ENCODE measurements at places on chromosomes 16 and 17. TPM values are rescaled to one million over a fixed set of nuclear protein-coding genes. Genes with fewer than 3 reads are reported as not detected.

GRCh38 chr16:4087099-4087885 is 28.9 kb downstream of the ADCY9 start:
- peaks cover 34% of the 10 kb centered on the region for H3K27me3 ChIP-seq
- H3K4me1 ChIP-seq, result no peaks in the 10 kb centered on the region
- H3K36me3 ChIP-seq, result no peaks in the 10 kb centered on the region
- H3K4me3 ChIP-seq, result no peak overlapping the region
- no peak for DNase-seq

- no peaks in the 10 kb centered on the region for H3K4me1 ChIP-seq
- DNase-seq, result no peak
- H3K36me3 ChIP-seq, result no peaks in the 10 kb centered on the region
- no peak overlapping the region for H3K27ac ChIP-seq
Observed at GRCh38 chr17:12386225-12386624, 279.5 kb upstream of the MYOCD start.

GRCh38 chr16:17578981-17579874 is 108.5 kb upstream of the XYLT1 start:
- H3K4me3 ChIP-seq, result no peak overlapping the region
- no peaks in the 10 kb centered on the region for H3K36me3 ChIP-seq
- no peak overlapping the region for H3K27ac ChIP-seq

DNA sequence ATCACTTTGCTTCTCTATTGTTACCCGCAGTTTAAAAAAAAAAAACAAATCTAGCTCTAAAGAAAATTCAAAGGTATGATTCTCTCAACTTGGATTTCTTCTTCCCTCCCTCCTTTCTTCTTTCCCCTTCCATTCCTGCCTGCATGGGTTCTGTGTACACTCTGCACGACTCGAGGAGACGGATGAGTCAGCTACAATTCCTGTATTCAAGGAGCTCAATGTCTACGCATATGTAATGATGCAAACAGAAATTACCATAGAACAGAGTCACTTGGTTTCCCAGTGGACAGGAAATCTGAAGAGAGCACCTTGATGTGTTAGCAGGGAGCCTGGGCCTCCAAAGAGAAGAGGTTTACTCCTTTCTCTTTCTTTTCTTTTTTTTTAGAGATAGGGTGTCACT is 92.3 kb downstream of the VPS53 start:
- H3K27me3 ChIP-seq, result no peaks in the 10 kb centered on the region
- H3K36me3 ChIP-seq, result peaks cover 28% of the 10 kb centered on the region
- H3K4me3 ChIP-seq, result no peak overlapping the region
- no peak overlapping the region for H3K27ac ChIP-seq
- no peaks in the 10 kb centered on the region for H3K4me1 ChIP-seq

GRCh38 chr17:40290629-40291280 is 3.1 kb downstream of the CDC6 start:
- peak; percentile 35 for DNase-seq
- H3K27ac ChIP-seq, result no peak overlapping the region
- H3K27me3 ChIP-seq, result no peaks in the 10 kb centered on the region
- H3K36me3 ChIP-seq, result peaks cover 65% of the 10 kb centered on the region
- peaks cover 7% of the 10 kb centered on the region for H3K4me1 ChIP-seq
- no peak overlapping the region for H3K4me3 ChIP-seq

DNA sequence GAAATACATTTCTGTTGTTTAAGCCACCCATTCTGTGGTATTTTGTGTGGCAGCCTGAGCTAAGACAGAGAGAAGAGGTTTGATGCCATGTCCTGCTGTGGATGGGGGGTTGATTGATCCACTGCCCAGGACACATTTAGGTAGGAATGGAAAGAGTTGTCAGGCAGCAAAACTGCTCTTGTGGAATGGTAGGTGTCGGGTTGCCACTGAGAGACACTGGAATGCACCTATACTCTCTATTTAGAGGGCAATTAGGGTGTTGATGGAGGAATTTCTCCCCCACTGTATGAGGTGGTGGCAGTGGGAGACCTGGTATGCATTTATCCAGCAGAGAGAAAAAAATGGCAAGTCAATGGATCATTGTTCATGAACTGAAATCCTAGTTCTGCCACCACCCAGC is 30.9 kb downstream of the CBLN1 start:
- no peaks in the 10 kb centered on the region for H3K36me3 ChIP-seq
- no peak for DNase-seq
- no peaks in the 10 kb centered on the region for H3K27me3 ChIP-seq
- H3K4me3 ChIP-seq, result no peak overlapping the region

- no peaks in the 10 kb centered on the region for H3K27me3 ChIP-seq
Observed at GRCh38 chr16:66156538-66156937, 210.0 kb upstream of the CDH5 start.

DNA sequence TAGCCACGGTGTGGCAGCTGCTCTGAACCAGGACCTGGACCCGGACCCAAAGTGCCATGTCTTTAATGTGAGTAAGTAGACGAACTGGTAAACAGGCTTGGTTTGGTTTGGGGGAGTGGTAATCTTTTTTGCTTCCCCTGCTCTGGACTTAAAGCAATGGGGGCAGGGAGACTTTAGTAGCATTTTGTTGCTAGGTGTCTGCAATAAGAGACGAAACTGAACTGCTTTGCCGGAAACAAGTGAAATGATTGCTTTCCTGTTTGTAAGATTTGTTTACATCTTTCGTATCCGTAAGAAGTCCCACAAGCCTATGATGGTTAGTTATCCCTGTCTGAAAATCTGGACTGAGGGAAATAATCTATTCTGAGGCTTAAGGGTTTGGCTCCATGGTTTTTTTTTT is 21.5 kb downstream of the PRCD start:
- no peak for DNase-seq
- H3K4me3 ChIP-seq, result peak overlapping the region; percentile 57
- peaks cover 31% of the 10 kb centered on the region for H3K4me1 ChIP-seq

DNA sequence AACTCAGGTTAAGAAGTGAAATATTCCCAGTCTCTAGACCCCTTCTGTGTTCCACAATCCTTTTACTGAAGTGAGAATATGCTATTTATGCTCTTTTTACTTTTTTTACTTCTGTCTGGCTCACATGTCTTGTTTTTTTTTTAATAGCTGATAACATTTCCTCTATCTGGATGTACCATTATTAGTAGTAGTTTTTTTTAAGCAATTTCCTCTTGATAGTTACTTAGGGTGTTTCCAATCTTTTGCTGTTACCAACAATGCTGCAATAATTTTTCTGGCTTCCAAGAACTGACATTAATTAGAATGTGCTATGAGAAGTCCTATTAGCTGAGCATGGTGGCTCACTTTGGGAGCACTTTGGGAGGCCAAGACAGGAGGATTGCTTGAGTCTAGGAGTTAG is 32.0 kb downstream of the KSR1 start:
- no peak for DNase-seq
- no peak overlapping the region for H3K4me3 ChIP-seq
- H3K27ac ChIP-seq, result no peak overlapping the region
- H3K36me3 ChIP-seq, result peaks cover 42% of the 10 kb centered on the region

- H3K4me1 ChIP-seq, result peaks cover 10% of the 10 kb centered on the region
- no peak overlapping the region for H3K27ac ChIP-seq
- H3K4me3 ChIP-seq, result no peak overlapping the region
- H3K36me3 ChIP-seq, result no peaks in the 10 kb centered on the region
- DNase-seq, result no peak
Observed at GRCh38 chr16:74558873-74559272, 48.0 kb downstream of the GLG1 start.

- peaks cover 8% of the 10 kb centered on the region for H3K4me1 ChIP-seq
- peaks cover 46% of the 10 kb centered on the region for H3K36me3 ChIP-seq
- no peak for DNase-seq
- H3K27ac ChIP-seq, result no peak overlapping the region
Observed at GRCh38 chr17:80885947-80886582, 105.6 kb upstream of the CHMP6 start.

- no peak overlapping the region for H3K27ac ChIP-seq
- no peak for DNase-seq
- H3K4me3 ChIP-seq, result no peak overlapping the region
- no peaks in the 10 kb centered on the region for H3K4me1 ChIP-seq
Observed at GRCh38 chr17:1522626-1523025, 6.2 kb upstream of the INPP5K start.

GRCh38 chr16:8661703-8662102 is 12.7 kb upstream of the ABAT start:
- H3K27me3 ChIP-seq, result peaks cover 4% of the 10 kb centered on the region
- H3K36me3 ChIP-seq, result no peaks in the 10 kb centered on the region
- no peak overlapping the region for H3K27ac ChIP-seq
- H3K4me1 ChIP-seq, result no peaks in the 10 kb centered on the region

DNA sequence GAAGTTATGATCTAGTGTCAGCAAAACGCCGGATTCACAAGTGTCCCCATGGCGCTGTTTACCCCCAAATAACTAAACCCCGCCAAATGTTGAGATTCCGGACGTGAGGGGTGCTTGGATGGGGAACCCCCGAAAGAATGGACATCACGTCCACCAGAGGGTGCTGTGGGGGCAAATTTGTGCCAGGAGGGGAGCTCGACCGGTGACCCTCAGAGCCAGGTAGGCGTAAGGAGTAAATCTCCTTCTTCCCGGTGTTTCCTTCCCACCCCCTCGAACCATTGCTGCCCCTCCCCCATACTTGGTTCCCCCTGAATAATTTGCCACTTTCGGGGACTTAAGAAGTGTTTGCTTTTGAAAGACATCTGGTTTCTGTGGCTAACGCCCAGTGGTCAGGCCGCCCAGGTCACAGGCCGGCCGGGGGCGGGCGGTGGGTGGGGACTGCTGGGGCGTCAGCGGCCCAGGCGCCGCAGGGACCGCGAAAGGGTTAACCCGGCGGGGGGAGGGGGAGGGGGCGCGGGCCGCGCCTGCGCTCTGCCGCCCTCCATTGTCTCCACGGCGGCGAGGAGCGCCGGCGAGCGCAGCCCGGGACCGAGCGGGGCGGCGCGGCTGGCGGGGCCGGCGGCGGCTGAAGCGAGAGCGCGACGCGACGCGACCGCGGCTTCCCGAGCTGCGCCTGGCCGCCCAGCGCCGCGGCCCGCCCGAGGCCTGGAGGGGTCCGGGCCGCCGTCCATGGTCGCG is at the start of gene ZNRF1:
Gene ZNRF1, plus strand, starts transcription at position 544 of the 738 bp plus-strand sequence. CDS start 648 bp downstream, outside the sequence.
- H3K4me1 ChIP-seq, result peaks cover 40% of the 10 kb centered on the region
- peaks cover 6% of the 10 kb centered on the region for H3K36me3 ChIP-seq
- peak; percentile 95 for DNase-seq
- peak within 1 kb of the TSS; percentile 62 for H3K4me3 ChIP-seq
- H3K27me3 ChIP-seq, result no peaks in the 10 kb centered on the region
- H3K27ac ChIP-seq, result peak within 1 kb of the TSS; percentile 73

DNA sequence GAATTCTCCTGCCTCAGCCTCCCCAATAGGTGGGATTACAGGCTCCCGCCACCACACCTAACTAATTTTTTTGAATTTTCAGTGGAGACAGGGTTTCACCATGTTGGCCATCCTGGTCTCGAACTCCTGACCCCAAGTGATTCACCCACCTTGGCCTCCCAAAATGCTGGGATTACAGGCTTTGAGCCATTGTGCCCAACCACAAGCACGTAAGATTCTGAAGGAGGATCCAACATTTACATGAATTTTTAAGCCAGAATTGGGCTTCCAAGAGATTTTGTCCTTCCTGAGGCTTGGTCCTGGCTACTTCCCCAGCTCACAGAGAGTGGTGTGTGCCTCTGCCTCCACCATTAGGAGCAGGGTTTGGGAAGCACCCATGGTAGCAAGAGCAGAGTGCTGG is 11.1 kb downstream of the G6PC3 start:
- H3K27me3 ChIP-seq, result no peaks in the 10 kb centered on the region
- H3K27ac ChIP-seq, result no peak overlapping the region
- no peak overlapping the region for H3K4me3 ChIP-seq
- DNase-seq, result no peak
- peaks cover 12% of the 10 kb centered on the region for H3K4me1 ChIP-seq

- no peaks in the 10 kb centered on the region for H3K27me3 ChIP-seq
- H3K27ac ChIP-seq, result no peak overlapping the region
- no peak for DNase-seq
- H3K36me3 ChIP-seq, result no peaks in the 10 kb centered on the region
Observed at GRCh38 chr17:56009795-56010651, 143.3 kb upstream of the ANKFN1 start.

DNA sequence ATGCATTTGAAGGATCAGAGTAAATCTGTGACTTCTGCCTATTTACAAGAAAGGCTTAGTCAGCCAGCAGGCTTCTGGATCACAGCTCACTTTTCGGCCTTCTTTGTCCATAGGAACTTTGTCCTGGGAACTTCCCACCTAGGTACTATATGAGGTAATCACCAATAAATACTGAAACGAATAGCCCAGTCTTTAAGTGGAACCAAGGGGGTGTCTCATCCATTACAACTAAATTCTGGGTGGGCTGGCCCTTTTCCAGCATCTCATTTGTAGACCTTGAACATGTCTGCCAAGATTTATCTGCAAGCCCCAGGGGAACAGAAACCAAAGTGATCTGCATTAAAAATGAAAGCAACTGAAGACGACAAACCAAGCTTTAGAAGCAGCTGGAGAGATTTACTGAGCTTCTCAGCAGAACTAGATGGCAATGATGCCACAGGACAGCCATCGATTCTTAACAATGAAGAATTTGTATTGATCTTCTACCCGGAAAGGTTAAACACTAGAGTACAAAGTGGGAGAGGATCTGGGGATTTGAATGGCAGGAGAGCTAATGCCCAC is 55.5 kb downstream of the SNX11 start:
- H3K4me3 ChIP-seq, result no peak overlapping the region
- H3K4me1 ChIP-seq, result peaks cover 4% of the 10 kb centered on the region
- no peaks in the 10 kb centered on the region for H3K36me3 ChIP-seq
- DNase-seq, result no peak
- H3K27me3 ChIP-seq, result no peaks in the 10 kb centered on the region

GRCh38 chr16:88442727-88443576 is 10.1 kb upstream of the ZFPM1 start:
- peaks cover 19% of the 10 kb centered on the region for H3K27me3 ChIP-seq
- DNase-seq, result peak; percentile 93
- H3K36me3 ChIP-seq, result no peaks in the 10 kb centered on the region
- no peak overlapping the region for H3K4me3 ChIP-seq
- H3K27ac ChIP-seq, result no peak overlapping the region

GRCh38 chr17:1005361-1005946 is 8.5 kb downstream of the TIMM22 start:
- no peaks in the 10 kb centered on the region for H3K4me1 ChIP-seq
- DNase-seq, result no peak
- H3K27ac ChIP-seq, result no peak overlapping the region

GRCh38 chr16:63980763-63981162 is 1141.1 kb downstream of the CDH11 start:
- no peaks in the 10 kb centered on the region for H3K36me3 ChIP-seq
- H3K4me1 ChIP-seq, result no peaks in the 10 kb centered on the region
- no peaks in the 10 kb centered on the region for H3K27me3 ChIP-seq
- H3K27ac ChIP-seq, result no peak overlapping the region

GRCh38 chr16:17476414-17477259 is 5.9 kb upstream of the XYLT1 start:
- H3K4me3 ChIP-seq, result no peak overlapping the region
- H3K4me1 ChIP-seq, result no peaks in the 10 kb centered on the region
- H3K27me3 ChIP-seq, result peaks cover 15% of the 10 kb centered on the region
- no peaks in the 10 kb centered on the region for H3K36me3 ChIP-seq

- DNase-seq, result no peak
- H3K4me3 ChIP-seq, result no peak overlapping the region
- H3K4me1 ChIP-seq, result no peaks in the 10 kb centered on the region
- no peaks in the 10 kb centered on the region for H3K36me3 ChIP-seq
Observed at GRCh38 chr16:65042438-65043365, 79.2 kb downstream of the CDH11 start.

EPOP gene
- 10.6 TPM for total RNA-seq

CLEC18C gene
- total RNA-seq, result 0.62 TPM

WSCD1 gene
- total RNA-seq, result not detected

GAS7 gene
- 0.33 TPM for total RNA-seq

ARHGAP44 gene
- 0.16 TPM for total RNA-seq

DNAAF8 gene
- not detected for total RNA-seq

SP6 gene
- 7.9 TPM for total RNA-seq

MAPT gene
- total RNA-seq, result 1.1 TPM

NGFR gene
- 0.09 TPM for total RNA-seq
